ENCODE measurements at places on chromosomes 2 and 18.

- no peak for DNase-seq
Observed at GRCh38 chr18:64097497-64097896, 51.4 kb downstream of the LINC00305 start.

- DNase-seq, result no peak
Observed at GRCh38 chr2:111162718-111163331, 42.1 kb downstream of the BCL2L11 start.

GRCh38 chr2:222992137-222992536, 59.9 kb upstream of the KCNE4 start:
- DNase-seq, result no peak

DNA sequence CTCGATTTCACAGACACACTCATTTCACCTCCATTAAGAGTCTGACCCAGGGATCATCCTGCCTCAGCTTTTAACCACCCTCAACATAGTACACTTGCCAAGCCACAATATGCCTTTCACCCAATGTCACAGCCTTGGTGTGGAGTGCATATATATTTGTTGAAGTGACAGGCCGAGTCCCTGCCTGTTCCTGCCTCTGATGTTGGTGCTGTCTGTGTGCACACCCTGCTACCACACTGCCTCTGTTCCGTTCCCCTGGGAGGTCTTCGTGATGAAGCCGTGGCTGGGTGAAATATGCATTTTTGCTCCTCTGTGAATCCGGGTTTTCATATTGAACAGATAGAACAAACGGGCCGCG, 90.3 kb downstream of the RNF144A start:
- no peak for DNase-seq

- DNase-seq, result no peak
Observed at GRCh38 chr2:161088658-161089350, 71.4 kb upstream of the TANK start.

DNA sequence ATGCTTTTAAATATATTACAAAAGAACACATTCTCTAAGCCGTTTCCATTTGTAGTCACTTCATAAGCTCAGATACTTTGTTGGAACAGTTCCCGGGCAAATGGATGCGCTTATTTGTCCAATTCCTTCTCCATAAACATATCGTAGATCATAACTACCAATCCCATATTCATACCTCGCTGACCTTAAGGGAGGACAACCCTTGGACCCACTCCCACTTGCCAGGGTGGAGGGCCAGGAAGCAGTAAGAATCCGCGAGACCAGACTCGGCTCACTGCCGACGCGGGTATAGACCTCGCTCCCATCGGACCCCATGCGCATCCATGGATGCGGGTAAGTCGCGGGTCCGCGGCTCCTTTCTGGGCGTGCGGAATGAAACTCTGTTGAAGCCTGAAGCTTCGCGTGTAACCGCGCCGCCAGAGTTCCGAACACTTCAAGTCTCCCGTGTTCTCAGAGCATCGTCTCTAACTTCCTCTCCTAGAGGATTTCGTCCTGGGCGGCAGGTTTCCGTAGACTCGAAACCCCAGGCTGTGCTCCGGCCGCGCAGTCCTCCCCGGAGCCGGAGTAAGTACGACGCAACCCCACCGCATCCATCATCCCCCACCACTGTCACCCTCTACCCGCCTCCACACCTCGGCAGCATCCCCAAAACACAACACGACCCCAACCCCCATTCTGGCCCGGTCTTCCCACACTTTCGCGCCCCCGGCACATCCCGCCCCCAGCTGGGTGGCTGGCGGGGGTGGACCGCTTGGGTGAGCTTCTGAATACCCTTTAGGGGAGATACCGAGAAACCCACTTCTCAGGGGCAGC, 1.1 kb downstream of the DSC3 start:
- DNase-seq, result no peak

GRCh38 chr2:30368258-30368657, 78.8 kb upstream of the LCLAT1 start:
- no peak for DNase-seq

GRCh38 chr2:170052151-170052550, 125.8 kb upstream of the MYO3B start:
- no peak for DNase-seq

- DNase-seq, result no peak
Observed at GRCh38 chr2:242058116-242058680, 188.7 kb downstream of the RTP5 start.
